ENCODE measurements at places on chromosomes 12 and 14.
A peak's percentile ranks its signal among the peaks of the same experiment; 100 is the strongest.

DNA sequence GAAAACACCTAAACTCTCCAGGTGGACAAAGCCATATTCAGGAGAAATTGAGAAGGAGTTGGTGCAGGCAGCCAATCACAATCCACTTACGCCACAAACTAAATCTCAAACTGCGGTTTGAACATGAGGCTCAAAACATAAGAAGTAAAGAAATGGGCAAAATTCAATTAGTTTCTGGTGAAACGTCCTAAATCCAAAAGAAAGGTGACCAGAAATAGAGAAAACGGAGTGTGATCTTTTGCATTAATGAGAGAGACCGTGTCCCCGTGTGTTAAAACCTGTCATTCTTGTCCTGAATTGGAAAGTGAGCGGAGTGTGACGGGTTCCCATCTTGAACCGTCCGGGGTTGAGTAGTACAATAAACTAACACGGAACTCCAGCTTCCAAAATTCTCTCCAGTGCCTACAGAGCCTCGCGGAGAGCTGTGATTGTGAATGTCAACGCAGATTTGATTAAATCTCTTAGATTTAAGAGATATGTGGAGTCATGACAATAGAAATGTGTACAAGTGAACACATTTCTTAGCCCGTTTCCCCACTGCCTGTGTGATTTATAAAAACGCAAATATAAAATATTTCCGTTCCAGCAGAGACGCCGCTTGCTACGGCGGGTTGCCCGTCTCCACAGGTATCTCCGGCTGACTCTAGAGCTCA is 595 bp upstream of the METAP2 start:
- peak; percentile 17 for DNase-seq

DNA sequence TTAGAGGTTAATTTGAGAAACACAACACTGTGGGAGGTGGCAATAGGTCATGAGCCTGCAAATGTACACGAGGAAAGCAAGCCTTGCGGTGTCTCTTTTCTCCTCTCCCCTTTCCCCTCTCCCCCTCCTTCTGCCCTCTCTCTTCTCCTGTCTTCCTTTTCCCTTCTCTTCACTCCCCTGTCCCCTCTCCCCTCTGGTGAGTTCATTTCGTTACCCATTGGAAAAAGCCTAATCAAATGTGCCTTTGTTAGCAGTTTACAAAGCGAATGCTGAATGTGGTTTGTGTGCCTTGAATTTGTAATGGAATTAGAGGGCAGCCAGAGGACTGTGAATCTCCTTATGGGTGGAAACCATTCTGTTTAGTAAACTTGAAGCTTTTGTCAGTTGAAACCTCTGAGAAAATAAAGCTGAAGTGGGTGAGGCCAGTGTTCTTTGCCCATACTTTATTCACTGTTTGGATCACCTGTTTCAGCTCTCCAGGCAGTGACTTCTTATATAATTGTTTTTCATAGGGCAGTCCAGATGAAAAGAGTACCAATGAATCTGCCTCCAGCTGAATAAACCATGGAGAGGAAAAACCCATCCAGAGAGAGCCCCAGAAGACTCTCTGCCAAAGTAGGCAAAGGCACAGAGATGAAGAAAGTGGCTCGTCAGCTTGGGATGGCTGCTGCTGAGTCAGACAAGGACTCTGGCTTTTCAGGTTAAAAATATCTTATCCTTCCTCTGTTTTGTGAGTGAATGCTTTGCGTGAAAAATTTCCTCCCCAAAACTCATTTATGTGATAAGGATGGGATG is 7.3 kb downstream of the CIPC start:
- no peak for DNase-seq

GRCh38 chr12:46027172-46027571 is 36.8 kb upstream of the SCAF11 start:
- no peak for DNase-seq

GRCh38 chr12:49138587-49138986 is 7.4 kb upstream of the TUBA1B start:
- no peak for DNase-seq

DNA sequence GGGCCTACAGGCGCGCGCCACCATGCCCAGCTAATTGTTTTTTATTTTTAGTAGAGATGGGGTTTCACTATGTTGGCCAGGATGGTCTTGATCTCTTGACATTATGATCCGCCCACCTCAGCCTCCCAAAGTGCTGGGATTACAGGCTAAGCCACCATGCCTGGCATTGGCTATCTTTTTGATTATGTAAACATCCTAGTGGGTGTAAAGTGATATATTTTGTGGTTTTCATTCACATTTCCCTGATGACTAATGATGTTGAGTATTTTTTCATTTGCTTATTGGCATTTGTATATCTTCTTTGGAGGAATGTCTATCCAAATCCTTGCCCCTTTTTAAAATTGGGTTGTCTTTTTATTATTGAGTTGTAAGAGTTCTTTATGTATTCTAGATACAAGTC is 16.3 kb downstream of the CREBL2 start:
- no peak for DNase-seq

DNA sequence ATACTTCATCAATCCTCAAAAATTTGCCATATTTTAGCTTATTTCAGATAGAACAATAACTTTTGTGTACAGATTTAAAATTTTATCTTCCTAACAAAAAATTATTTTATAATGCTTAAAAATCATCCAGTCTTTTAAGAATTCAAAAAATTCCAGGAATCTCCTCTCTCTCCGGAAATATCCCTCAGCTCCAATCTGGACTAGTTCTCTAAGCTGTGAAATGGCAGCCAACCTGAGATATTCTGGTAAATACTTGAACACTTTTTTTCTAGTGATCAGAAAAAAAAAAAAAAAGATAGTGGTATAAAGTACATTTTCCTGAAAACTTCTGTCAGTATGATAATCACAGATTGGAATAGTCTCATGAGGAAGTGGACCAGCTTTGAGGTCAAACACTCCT is 57.6 kb downstream of the SSPN start:
- DNase-seq = no peak

GRCh38 chr12:91920276-91920675 is 225.4 kb downstream of the BTG1 start:
- no peak for DNase-seq
